ENCODE measurements at places on chromosomes 2 and 18.

- DNase-seq: no peak
Measured at GRCh38 chr2:67186326-67186725, 210.8 kb upstream of the ETAA1 start.

- DNase-seq: no peak
Measured at GRCh38 chr2:112182581-112183034, 44.4 kb downstream of the FBLN7 start.

GRCh38 chr2:9715238-9715637, 84.4 kb upstream of the YWHAQ start:
- DNase-seq: no peak

DNA sequence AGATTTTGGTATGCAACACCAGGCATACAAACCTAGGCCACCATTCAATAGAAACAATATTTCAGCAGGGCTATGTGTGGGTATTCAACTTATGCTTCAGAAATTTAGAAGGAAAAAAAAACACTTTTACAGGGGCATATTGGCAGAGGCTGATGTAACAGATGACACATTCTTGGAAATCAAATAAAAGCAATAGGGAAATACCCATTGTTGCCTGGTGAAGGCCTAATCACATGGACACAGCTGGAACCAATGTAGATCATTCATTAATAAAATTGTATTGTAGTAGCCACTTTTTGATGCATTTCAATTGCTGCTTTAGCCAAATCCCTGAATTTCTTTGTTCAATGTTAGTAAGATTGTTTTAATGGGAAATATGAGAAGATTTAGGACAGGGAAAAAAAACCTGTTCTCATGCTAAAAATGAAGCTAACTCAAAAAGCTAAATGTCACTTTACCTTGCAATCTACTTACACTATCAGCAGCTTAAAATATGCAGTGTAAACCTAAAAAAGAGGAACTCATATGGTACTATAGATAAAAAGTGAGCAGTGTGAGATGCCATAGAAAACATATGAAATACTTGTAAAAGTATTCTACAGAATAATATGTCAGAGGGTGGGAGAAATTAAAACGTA, 289.4 kb downstream of the ZEB2 start:
- DNase-seq: peak; percentile 3

DNA sequence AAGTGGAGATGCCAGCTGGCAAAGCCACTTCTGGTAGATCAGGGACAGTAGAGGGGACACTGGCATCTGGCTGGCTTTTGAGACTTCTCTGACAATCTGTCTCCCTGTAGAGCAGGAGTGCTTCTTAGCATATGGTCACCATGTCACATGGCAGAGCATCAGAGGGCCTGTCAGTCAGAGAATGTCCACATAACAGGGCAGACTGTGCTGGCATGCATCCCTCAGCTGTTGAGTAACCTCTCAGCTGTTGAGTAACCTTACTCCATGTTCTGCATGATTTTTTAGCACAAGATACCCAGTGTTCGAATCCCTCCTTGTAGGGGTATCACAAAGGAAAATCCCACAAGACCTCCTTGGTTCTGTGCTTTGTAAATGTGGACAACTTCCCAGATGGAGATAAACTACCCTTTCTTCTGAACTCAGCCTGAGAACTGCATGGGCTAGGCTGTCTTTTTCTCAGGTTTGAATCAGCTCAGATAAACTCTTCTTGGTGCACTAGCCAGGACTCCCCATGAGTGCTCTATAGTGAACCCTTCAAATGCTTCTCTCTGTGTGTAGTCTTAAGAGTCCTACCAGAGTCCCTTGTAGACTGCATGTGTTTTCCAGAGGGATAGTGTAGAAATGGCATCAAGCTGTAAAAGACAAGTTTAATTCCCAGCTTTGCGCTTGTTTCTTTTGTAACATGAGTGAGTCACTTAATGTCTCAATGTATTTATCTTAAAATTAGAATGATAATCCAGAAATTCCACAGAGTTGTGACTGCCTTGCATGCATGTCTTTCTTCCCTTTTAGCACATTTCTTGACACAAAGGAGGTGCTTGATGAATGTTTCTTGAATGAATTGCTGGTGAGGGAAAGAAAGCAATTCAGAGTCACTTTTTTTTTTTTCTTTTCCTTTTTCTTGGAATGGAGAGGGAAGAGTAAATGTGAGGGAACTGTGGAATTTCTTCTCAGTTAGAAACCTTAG, 442.3 kb upstream of the HNMT start:
- no peak for DNase-seq

DNA sequence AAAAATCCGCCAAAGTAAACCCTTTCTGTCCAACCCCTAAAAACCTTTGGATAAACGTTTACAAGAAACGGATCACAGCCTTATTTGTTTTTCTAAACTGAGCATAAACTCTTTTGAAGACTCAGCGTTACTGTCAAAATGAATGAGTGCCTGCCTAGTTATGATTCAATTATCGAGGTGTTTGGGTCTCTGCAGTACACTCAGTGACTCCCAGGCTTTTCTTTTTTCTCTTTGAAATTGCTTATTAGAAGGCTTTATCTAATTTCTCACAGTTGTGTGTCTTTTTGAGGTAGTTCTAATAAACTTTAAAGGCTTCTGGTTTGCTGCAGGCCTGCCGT, 663 bp downstream of the RHBDD1 start:
- no peak for DNase-seq
